ENCODE measurements at places on chromosomes 16 and 17.

GRCh38 chr16:51383909-51384308 is 232.8 kb upstream of the SALL1 start:
- H3K27ac ChIP-seq: no peak overlapping the region
- H3K4me1 ChIP-seq: no peaks in the 10 kb centered on the region
- DNase-seq: no peak
- no peaks in the 10 kb centered on the region for H3K27me3 ChIP-seq
- H3K4me3 ChIP-seq: no peak overlapping the region

DNA sequence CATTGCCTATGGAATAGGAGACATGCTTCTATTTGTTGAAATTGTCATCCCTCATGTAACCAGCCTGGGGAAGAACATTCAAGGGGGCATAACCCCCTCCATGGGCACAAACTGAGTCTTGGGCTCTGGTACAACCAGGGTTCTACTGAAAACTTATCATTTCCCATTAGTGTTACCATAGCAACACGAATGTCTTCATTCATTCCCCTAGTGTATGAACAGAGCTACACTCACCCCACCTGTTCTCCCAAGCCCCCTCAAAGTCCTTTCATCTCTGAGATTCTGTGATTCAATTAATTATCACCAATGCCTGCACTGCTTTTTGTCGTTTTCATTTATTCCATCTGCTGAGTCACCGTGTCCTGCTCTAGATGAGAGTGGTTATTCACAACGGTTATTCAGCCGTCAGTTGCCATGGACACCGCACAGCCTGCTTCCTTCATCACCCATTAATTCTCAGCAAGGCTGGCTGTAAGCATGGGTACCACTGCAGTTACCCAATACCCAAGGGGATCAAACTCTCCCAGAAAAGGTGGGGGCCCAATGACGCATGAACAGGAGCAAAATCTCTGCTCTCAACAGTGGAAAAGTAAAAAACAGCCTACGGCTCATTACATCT is 1.6 kb upstream of the GAST start:
- H3K36me3 ChIP-seq: no peaks in the 10 kb centered on the region
- no peak overlapping the region for H3K27ac ChIP-seq
- H3K4me3 ChIP-seq: no peak overlapping the region

DNA sequence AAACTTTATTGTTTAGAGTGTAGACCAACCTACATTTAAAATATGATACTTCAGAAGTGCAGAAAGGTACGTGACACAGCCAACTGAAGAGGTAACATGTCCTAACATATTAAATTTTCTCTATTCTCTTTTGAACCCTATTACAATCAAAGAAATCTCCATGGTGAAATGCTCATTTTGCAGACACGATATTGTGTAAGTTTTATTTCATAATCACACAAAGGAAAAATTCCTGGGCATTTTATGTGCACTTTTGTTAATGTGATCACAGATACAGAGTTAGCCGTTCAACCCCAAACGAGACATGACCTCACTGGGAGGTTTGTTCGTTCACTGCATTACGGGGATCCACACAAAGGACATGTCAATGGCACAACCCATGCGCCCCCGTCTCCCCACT is 21.8 kb downstream of the KCNJ16 start:
- no peak for DNase-seq
- no peaks in the 10 kb centered on the region for H3K27me3 ChIP-seq
- H3K27ac ChIP-seq: no peak overlapping the region
- no peaks in the 10 kb centered on the region for H3K4me1 ChIP-seq
- no peak overlapping the region for H3K4me3 ChIP-seq

DNA sequence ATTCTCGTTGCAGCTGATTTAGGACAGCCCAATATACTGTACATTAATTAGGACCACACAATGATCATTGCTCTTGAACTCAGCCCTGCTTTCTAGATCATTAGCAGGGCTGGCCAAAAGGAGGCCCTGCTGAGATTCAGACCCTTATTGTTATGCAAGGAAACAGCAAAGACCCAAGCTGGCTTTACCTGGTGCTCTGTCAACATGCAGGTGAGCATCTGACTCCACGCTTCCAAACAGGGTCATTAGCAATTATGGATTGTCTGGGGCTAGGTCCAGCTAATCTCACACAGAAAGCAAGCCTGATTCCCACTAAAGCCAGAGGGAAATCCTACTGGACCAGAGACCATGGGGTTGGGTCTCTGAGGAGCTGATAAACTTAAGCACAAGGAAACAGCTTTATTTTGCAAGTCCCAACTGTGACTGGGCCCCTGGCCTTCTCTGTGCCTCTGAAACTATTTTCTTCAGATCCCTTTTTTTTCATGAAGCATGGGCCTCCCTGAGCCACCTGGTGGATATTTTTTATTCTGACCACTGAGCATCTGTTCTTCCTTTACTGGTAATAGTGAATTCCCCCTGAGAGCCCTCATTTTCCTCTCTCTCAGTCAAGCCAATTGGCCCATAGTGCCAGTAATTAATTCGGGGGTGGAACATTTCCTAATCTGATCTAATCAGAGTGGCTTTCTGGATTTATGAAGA is 236.1 kb downstream of the GRIN2A start:
- H3K27me3 ChIP-seq: no peaks in the 10 kb centered on the region
- H3K27ac ChIP-seq: no peak overlapping the region
- DNase-seq: no peak
- no peaks in the 10 kb centered on the region for H3K4me1 ChIP-seq
- H3K4me3 ChIP-seq: no peak overlapping the region
- no peaks in the 10 kb centered on the region for H3K36me3 ChIP-seq

GRCh38 chr17:37162800-37163199 is 213.0 kb upstream of the C17orf78 start:
- H3K27ac ChIP-seq: no peak overlapping the region
- DNase-seq: no peak
- no peaks in the 10 kb centered on the region for H3K27me3 ChIP-seq
- no peak overlapping the region for H3K4me3 ChIP-seq

Data from gastrocnemius medialis (tissue), 4 donors.